Lung microvascular endothelial cell (primary cell): ENCODE measurements at places on chromosomes 6 and 20. TPM values are rescaled to one million over a fixed set of nuclear protein-coding genes. Genes with fewer than 3 reads are reported as not detected.

FERMT1 gene
- under 0.01 and 0.44 TPM in 2 replicates for total RNA-seq

SLC17A1 gene
- total RNA-seq = not detected in 2 replicates

TMC2 gene
- not detected in 2 replicates for total RNA-seq

- no peak for DNase-seq
These were observed 2.7 kb downstream of the EPB41L2 start for GRCh38 chr6:131060311-131060710.

- no peak for DNase-seq
These were observed 47.4 kb upstream of the SYNCRIP start for GRCh38 chr6:85690071-85690470.

DNA sequence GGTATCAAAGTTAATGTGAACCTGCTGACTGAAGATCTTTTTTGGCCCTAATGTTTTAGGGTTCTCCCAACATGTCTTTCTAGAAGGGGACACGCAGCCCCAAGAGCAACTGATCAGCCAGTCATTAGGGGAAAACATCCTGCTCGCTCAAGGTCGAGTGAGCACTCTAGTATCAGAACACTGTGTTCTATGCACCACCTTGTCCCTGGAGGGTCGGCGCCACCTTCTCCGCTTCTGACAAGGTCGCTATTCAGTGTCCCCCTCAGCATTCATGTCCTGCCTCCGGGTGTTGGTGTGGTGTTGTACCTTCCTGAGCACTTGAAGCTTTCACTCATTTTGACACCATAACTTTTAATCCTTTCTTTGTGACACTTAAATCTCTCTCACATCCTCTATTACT, 331.2 kb upstream of the KCNQ5 start:
- no peak for DNase-seq

- DNase-seq = no peak
These were observed 467.8 kb downstream of the PTPRT start for GRCh38 chr20:42721923-42722322.

DNA sequence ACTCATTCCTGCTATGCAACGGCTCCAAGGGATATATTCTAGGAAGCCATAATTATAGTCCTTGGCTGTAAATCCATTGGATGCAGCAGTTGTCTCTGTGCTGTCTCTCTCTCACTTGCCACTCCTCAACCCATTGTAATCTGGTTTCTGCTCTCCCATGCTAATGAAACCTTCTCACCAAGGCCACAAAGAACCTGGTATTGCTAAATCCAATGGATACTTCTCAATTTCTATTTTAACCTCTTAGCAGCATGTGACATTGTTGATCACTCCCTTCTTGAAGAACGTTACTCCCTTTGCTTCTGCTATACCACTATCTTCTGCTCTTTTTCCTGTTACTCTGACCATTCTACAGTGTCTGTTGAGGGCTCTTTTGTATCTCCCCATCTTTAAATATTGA, 39.8 kb upstream of the GCLC start:
- no peak for DNase-seq

GRCh38 chr6:37303091-37303660, 45.2 kb upstream of the TMEM217 start:
- DNase-seq = no peak

DNA sequence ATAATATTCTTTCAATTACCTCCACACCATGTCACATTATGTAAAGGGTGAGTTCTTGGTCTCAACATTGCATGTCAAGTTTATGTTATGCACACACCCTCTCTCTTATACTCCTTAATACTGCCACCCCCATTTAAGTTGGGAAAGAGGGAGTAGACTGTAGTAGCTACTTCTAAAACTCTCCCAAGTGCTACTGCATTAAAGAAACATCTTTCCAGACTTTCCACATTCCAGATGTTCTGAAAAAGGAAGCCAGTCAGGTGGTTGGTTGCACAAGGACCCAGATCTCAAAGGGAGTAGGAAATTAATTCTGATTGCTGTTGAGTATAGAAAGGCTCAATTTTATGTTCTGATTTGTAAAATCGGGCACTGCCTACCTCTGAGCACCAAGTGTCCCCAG, 419.5 kb downstream of the CD83 start:
- DNase-seq = no peak

DNA sequence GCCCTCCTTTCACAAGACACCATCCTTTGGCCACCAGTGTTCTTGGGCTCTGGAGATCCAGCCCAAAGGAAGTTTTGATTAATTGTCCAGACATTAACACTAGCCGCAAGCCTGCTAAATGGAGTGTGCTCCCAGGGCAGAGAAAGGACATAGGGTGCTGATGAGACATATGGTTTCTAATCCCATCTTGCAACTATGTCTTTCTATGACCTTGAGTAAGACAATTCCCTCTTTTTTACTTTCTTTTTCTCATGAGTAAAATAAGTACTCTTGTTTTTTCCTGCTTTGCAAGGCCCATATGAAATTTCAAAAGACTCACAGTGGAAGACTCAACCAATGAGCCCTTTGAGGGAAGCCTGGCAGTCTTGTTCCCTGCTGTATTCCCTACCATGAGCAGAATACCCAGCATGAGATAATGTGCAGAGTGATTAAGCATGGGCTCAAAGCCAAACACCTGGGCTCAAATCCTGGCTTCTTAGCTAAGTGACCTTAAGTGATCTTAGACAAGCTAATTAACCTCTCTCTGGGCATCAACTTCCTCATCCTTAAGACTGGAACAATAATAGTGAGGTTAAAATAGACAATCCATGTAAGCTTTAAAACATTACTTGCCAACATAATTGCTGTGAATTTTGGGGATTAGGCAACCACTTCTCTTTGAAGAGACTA, at the start of gene WFDC10B:
Gene WFDC10B (minus strand): TSS at position 51 of the 669 bp plus-strand sequence. CDS start 19,027 bp downstream, outside the sequence.
- no peak for DNase-seq

DNA sequence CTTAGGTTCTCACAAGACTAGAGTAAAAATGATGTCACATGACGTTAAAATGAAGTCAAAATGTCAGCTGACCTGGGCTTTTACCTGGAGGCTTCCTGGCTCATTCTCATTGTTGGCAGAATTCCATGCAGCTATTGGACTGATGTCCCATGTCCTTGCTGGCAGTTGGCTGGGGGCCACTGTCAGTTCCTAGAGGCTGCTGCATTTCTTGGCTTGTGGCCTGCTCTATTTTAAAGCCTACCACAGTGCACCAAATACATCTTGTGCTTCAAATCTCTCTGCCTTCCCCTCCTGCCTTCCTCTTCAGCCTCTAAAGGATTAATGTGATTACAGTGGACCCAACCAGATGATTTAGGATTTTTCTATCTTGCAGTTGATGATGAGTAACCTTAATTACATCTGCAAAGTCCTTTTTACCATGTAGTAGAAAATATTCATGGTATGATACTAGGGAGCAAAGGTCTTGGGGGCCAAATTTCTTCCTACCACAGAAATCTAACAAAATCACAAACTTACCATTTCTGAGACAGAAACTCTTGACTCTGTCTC, 81.9 kb downstream of the FIG4 start:
- DNase-seq = no peak

DNA sequence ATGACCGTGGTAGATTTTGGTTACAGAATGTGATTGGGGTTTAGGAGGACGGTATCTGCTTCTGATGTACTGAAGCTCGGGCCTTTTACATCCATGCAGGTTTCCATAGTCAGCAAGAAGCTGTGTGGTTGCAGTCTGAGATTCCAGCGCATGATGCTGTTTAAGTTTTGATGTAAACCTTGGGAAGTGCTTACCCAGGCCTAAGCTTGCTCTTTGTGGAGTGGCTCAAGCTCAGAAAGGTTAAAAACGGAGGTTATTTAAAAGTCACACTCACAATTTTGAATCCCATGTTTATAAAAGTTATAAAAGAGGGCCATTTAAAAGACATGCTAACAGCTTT, 121.4 kb downstream of the TIAM2 start:
- DNase-seq = no peak

DNA sequence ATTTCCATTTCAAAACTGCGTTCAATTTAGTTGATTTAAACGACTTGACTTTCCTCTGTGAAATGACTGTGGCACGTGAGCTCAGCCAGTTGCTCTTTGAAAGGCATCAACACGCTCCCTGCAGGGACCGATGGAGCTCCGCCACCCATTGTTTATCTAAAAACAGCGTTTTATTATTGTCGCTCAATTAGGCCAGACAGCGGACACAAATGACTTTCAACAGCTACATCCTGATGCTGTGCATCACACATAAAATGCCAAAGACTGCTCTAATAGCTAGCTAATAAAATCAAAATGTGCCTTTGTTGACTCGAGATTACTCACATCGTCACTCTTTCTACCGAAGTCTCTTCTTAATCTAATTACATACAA, 332.5 kb downstream of the CD83 start:
- no peak for DNase-seq
